Nucleus accumbens (tissue), 56 donors: ENCODE measurements at places on chromosomes 4 and X.

DNA sequence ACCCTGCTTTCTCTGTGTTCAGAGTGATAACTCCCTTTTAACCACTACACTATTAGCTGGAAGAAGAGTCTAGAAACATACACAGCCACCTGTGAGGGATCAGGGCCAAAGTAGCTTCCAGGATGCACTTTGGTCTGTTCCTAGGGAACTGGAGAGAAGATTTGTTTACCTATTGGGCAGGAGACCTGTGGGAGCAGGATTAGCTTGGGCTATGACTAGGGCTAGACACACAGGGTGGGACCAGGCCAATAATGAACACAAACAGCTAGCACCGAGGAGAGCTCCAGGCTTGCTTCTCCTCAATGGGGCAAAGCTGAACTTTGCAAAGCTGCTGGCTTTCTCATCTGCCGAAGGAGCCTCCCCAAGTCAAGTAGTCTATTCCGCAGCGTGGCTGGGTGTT lies 24.4 kb upstream of the MAP7D3 start:
- DNase-seq, result no peak

- no peak for DNase-seq
Measured at GRCh38 chrX:110692866-110693265, 102.8 kb downstream of the CHRDL1 start.

- peak; percentile 30 for DNase-seq
Measured at GRCh38 chr4:25030277-25031076, at the start of gene LGI2. TSS of gene LGI2 (minus strand) at chr4:25030946. CDS start at chr4:25030693, 253 bp downstream.

GRCh38 chrX:148416931-148417330 lies 83.5 kb upstream of the AFF2 start:
- DNase-seq, result no peak

GRCh38 chr4:25123236-25123635 lies 37.0 kb downstream of the SEPSECS start:
- DNase-seq, result no peak

- no peak for DNase-seq
Measured at GRCh38 chrX:120213438-120214265, 37.0 kb upstream of the ZBTB33 start.

GRCh38 chr4:181757910-181758660 lies 485.1 kb upstream of the TENM3 start:
- no peak for DNase-seq

DNA sequence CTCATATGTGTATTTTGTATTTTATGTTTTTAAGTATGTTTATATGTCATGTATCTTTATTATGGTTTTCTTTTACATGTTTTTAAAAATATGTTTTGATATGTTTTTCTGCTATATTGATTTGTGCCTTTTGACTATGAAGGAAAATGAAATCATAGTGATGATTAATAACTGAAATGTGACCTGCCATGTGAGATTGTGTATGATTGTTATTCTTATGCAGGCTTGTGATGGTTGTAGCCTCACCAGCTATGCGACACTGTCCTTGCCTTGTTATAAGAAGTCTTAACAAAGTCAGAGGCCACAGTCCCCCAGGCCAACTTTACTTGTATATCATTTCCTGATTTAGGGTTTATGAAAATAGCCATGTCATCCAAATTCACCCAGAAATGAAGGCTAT lies 83.2 kb downstream of the TMEM131L start:
- no peak for DNase-seq

GRCh38 chr4:37673538-37674192 lies 12.5 kb downstream of the RELL1 start:
- DNase-seq, result no peak

DNA sequence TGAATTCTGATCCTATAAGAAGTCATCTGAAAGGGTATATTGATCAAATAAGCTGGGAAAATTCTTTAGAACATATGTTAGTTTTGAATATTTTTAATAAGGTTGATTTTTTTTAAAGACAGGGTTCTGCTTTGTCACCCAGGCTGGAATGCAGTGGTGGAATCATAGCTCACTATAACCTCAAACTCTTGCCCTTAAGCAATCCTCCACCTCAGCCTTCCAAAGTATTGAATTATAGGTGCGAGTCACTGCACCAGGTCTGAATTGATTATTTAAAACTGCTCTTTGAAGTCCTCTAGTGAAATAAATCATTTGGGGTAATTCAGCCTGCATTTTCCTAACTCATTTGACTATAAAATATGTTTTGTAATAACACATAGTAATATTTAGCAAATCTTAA lies 812.3 kb downstream of the PDHA2 start:
- no peak for DNase-seq
